ENCODE measurements at places on chromosomes 5 and 9.

- no peak for DNase-seq
Observed at GRCh38 chr9:130766021-130766926, 68.8 kb upstream of the ABL1 start.

- no peak for DNase-seq
Observed at GRCh38 chr9:129333617-129334104, 155.6 kb upstream of the IER5L start.

- DNase-seq, result no peak
Observed at GRCh38 chr9:23701291-23701690, 124.7 kb downstream of the ELAVL2 start.

GRCh38 chr9:87286506-87286905 is 211.2 kb upstream of the DAPK1 start:
- no peak for DNase-seq

GRCh38 chr5:32314658-32315057 is 1.9 kb upstream of the MTMR12 start:
- DNase-seq, result no peak

DNA sequence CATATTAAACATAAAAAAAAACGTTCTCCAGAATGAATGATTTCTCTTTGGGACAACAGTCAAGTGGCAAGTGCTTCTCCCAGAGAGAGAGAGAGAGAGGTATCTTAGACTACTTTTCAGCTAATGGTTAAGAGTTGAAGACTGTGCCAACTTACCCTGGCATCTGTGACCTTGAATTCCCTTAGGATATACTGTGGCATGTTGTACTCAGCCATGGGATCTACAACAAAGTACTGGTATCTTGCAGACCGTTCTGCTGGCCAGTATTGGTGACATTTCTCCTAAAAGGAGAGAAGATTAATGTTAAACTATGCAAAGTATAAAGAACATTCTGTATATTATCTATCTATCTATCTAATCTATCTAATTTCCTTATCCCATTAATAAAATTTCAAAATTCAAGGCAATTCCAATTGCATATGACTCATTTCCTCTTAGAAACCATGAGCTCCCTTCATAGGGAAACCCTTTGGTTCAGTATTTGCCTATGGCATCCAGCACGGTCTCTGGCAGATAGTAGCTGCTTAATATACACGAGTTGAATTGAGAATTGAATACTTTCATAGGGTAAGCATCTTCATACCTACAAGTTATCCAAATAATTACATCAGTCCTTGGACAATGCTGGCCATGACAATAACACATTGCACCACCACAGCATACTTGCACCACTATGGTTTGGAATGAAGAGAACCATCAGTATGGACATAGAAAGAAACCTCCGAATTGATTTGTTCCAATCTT is 539.4 kb upstream of the DMAC1 start:
- DNase-seq, result no peak

DNA sequence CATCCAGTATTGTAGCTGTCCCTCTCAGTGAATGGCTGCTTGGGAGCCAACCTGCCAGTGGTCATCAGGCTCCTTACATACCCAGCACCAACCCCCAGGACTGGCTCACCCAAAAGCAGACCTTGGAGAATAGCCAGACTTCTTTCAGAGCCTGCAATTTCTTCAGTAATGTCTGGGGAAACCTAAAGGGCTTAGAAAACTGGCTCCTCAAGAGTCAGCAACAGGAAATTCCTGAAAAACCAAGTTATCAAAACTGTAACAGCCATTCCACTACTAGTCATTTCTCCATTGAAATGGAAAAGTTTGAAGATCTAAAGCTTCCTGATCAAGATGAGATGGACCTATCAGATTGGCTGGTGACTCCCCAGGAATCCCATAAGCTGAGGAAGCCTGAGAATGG is 12.3 kb upstream of the STING1 start:
- no peak for DNase-seq
